ENCODE measurements at places on chromosomes 6 and 20.
A peak's percentile ranks its signal among the peaks of the same experiment; 100 is the strongest.

- DNase-seq, result no peak
These were observed 182.5 kb upstream of the LAMP5 start for GRCh38 chr20:9331707-9332435.

GRCh38 chr6:170524172-170524502, 29.0 kb downstream of the PSMB1 start:
- DNase-seq, result no peak

DNA sequence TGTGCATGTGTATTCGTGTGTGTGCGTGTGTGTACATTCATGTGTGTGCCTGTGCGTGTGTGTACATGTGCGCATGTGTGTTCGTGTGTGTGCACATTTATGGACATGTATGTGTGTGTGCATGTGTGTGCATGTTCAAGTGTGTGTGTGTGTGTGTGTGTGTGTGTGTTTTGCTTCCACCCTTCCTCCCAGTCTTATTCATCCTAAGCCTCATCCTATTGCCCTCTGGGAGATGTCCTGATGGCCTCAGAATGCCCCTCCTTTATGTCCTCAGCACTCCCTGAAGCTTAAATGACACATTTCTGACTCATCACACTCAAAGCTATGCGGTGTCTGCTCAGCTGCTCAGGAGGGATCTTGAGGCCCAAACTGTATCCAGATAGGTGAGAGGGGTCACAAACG, 76.6 kb upstream of the CCDC167 start:
- DNase-seq, result peak; percentile 21

GRCh38 chr6:89562093-89562973, 76.2 kb downstream of the LYRM2 start:
- DNase-seq, result no peak

GRCh38 chr6:117077300-117077699, 188.1 kb upstream of the VGLL2 start:
- DNase-seq, result no peak

- no peak for DNase-seq
These were observed 1.5 kb upstream of the SLA2 start for GRCh38 chr20:36647196-36648121.

DNA sequence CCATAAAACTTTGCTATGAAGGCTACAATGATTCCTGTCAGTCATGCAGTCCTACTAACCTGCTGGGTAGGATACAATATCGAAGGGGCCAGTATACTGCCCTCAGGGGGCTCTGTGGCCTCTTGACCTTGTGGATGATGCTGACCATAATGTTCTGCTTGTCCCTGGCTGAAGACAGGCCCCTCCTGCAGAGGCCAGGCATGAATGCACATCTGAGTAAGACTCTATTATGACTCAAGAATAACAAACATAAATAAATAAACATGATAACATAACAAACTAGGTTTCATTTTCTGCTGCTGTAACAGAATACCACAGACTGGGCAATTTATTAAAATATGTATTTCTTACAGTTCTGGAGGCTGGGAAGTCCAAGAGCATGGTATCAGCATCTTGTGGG, 44.0 kb upstream of the POU5F1 start:
- DNase-seq, result no peak

GRCh38 chr6:1227935-1228753, 83.8 kb upstream of the FOXQ1 start:
- no peak for DNase-seq

DNA sequence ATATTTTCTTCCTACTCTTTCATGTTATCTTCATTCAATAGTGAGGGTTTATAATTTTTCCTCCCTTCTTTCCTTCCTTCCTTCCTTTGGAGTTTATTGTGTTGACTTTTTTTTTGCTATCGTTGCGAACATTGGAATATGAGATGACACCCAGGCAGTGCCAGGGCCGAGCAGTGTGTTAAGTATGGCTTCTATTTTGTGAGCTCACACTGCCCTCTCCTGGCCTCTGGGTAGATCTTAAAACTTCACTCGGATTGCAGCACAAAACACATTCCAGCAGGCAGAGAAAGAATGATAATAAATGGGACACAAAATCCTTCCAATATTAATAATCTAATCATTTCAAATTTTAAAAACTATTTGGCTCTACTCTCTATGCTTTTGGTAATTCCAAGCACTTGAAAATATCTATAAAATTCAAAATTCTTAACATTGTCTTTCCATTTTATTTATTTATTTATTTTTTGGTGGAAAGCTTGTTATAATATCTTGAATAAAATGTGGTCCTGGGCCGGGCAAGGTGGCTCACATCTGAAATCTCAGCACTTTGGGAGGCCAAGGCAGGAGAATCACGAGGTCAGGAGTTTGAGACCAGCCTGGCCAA, 147.4 kb upstream of the OLIG3 start:
- peak; percentile 54 for DNase-seq

GRCh38 chr6:111469543-111469942, 13.5 kb downstream of the REV3L start:
- DNase-seq, result no peak

DNA sequence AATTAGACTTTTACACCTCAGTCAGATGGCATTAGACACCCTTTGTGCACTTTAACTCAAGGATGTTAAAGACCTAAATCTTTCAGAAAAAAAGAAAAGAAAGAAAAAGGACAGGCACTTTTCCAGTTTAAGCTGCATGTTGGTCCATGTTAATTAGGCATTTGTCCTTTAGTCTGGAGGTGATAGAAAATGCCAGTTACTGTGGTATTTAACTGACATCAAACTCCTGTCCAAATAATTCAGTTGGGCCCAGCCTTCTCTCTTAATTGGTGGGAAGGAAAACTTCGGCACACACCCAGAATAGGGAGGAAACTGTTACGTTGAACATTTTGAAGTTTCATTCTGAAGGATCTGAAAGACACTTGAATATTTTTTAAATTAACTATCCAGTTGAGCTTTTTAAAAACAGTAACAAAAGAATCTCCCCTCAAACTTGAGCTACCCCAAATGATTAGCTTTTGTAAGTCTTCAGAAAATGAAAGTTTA, 30.3 kb downstream of the RREB1 start:
- DNase-seq, result no peak

GRCh38 chr6:70954750-70955149, 2.1 kb downstream of the B3GAT2 start:
- DNase-seq, result no peak

- DNase-seq, result no peak
These were observed 7.5 kb upstream of the GTF3C6 start for GRCh38 chr6:110951008-110951407.

- no peak for DNase-seq
These were observed 121.6 kb downstream of the ISM1 start for GRCh38 chr20:13342469-13343242.

DNA sequence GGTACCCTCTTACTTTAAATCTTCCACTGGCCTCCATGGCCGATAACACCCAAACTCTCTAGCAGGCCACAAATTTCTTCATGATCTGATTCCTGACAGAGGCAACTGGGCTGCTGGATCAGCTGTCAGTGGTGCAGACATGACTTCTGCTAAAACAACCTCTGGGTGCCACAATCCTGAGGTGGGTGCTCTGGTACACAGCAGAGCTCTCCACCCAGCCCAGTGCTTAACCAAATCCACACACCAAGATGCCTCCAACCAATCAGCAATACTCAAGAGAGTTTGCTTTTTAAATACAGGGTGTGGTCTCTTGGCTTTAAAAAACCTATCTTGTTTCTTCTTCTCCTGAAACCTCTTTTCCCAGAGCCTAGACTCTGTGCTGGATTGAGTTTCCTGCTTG, 126.6 kb upstream of the SPACA1 start:
- DNase-seq, result no peak

GRCh38 chr20:7371518-7372163, 568.6 kb downstream of the HAO1 start:
- no peak for DNase-seq
